Activated CD4-positive, alpha-beta T cell treated with anti-CD3 and anti-CD28 coated beads, Interleukin-2, amount 10 ng/mL, durations not matched to agents 7 days and 5 days (primary cell): ENCODE measurements at places on chromosomes 5 and 9.
A peak's percentile ranks its signal among the peaks of the same experiment; 100 is the strongest.

GRCh38 chr5:73442231-73442811, 6.3 kb downstream of the FOXD1 start:
- DNase-seq = no peak

- no peak for DNase-seq
Observed at GRCh38 chr5:140628711-140629110, 4.3 kb downstream of the CD14 start.

GRCh38 chr9:5492965-5493678, 17.2 kb upstream of the PDCD1LG2 start:
- DNase-seq = no peak

DNA sequence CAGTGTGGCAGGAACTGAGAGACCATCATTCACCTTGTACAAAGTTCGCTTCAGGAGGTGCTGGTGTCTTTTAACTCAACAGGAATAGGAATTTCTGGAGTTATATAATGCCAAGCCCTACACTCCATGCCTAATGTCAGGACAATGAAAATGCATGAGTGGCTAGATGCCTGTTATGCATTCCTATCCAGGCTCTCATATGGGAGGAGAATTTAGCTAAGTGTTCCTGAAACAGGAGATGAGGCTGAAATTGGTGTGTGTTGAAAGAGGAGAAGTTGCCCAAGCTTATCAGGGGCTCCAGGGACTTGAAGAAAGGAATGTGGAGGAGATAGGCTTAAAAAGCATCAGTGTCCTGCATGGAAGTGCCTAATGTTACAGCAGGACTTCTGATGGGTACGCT, 26.8 kb upstream of the PRUNE2 start:
- DNase-seq = no peak

DNA sequence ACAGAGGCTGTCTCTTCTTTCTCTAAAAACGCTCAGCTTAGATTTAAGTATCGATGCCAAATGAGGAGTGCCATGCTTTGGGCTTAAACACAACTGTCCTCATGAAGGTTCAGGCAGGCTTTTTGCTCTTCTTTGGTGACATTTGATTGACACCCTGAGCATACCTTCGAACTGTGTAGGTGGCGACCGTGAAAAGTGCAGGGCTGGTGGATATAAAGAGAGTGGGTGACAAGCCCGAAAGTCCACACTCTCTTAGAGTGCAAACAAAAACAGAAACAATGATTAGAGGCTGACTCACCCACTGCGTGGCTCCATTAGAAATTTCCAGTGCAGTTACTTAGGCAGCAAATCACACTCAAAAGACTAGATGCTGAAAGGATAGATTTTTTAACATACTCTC, 141.7 kb downstream of the SYK start:
- DNase-seq = no peak

GRCh38 chr5:133814152-133814551, 154.3 kb downstream of the C5orf15 start:
- DNase-seq = no peak

GRCh38 chr5:150215979-150216944, 26.4 kb downstream of the SLC6A7 start:
- no peak for DNase-seq

- no peak for DNase-seq
Observed at GRCh38 chr5:169450464-169450863, 133.1 kb upstream of the SPDL1 start.

DNA sequence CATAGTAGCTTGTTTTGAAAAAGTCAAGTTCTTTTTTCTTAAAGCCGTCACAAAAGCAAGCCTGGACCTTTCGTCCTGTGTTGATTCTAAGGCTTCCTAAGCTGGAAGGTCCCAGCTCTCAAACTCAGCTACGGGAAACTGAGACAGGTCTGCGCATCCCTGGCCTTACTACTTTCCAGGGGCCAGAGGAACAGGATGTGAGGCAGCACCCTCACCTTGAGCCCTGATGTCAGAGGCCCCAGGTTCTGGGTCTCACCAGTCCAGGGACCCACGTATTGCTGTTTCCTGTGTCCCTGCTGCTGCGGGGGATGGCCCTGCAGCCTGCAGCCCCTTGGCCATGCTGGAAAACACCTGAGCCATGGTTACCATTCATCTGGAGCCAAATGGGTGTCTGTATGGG, 123.9 kb downstream of the COL23A1 start:
- DNase-seq = no peak

GRCh38 chr5:107247427-107247826, 423.3 kb downstream of the EFNA5 start:
- DNase-seq = no peak

- no peak for DNase-seq
Observed at GRCh38 chr9:34592895-34593601, 3.5 kb upstream of the CNTFR start.

- no peak for DNase-seq
Observed at GRCh38 chr5:175743676-175744210, 85.9 kb downstream of the HRH2 start.

DNA sequence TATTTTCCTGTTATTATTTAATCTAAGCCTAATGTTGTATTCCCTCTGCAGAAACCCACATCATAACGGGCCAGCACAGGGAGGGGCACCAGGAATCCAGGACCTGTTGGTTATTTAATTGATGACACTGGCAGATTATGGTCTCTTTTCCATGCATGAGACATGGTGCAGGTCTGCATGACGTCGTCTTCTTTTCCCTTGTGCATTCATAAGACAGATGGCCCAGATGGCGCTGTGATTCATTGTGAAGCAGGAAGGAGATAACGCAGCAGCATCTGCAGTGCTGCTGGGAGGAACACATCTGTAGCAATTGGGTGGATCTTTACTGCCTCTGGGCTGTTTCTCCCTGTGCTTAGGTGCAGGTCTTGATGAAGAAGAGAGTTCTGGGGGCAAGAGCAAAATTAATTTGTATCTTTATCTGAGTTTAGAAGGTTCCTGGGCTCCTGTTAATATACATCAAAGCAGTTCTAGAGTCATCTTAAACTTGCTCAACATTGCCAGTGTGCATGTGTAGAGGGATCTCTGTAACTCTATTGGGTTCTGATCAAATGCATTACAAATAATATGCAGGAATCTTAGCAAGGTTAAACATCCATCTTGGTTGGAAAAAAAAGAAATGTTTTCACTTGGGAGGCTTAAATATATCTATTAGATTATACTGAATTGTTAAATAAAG, 176.1 kb downstream of the PCSK1 start:
- no peak for DNase-seq

DNA sequence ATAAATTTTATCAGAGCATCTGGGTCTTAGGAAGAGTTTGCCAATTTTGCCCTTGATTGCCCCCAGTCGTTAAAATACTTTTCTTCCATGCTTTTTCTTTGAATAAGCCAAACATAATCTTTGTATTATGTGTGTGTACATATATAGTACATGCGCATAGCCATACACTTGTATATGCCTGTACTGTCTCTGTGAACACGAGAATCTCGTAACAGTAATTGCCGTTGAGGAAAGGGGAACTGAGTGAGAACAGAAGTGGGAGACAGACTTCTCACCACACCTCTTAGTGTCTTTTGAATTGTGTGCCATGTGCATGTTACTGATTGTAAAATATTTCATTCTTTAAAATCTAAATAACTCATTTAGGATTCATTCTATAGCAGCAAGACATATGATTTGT, 79.6 kb upstream of the GRHPR start:
- no peak for DNase-seq

GRCh38 chr5:144135113-144135762, 35.2 kb downstream of the YIPF5 start:
- DNase-seq = no peak

GRCh38 chr9:79687131-79687447, 115.3 kb downstream of the TLE4 start:
- peak; percentile 60 for DNase-seq

DNA sequence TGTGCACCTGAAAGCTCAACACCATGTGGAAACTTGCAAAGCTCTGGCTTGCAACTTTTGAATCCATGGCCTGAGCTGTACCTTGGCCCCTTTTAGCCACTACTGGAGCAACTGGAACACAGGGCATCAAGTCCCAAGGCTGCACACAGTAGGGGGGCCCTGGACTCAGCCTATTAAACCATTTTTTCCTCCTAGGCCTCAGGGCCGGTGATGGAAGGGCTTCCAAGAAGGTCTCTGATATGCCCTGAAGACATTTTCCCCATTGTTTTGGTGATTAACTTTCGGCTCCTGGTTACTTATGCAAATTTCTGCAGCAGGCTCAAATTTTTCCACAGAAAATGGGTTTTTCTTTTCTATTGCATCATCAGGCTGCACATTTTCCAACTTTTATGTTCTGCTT, 22.7 kb upstream of the PRLR start:
- DNase-seq = no peak

DNA sequence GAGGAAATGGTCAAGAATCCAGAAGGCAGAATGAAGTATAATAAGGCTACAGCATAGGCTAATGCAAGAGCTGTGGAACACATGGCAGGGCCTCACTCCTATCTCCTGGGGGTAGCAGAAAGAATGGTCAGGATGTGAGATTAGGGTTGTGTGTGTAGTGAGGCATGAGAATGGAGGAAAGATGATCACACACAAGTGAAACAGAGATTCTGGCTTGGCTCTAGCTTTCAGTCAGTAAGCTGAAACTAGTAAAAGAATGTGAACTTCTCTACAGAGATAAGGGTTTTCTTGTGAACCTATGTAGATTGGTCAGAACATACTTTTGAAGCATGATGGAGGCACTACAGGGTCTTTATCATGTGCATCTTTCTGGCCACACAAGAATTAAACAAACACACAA, 298.8 kb downstream of the ASTN2 start:
- no peak for DNase-seq

DNA sequence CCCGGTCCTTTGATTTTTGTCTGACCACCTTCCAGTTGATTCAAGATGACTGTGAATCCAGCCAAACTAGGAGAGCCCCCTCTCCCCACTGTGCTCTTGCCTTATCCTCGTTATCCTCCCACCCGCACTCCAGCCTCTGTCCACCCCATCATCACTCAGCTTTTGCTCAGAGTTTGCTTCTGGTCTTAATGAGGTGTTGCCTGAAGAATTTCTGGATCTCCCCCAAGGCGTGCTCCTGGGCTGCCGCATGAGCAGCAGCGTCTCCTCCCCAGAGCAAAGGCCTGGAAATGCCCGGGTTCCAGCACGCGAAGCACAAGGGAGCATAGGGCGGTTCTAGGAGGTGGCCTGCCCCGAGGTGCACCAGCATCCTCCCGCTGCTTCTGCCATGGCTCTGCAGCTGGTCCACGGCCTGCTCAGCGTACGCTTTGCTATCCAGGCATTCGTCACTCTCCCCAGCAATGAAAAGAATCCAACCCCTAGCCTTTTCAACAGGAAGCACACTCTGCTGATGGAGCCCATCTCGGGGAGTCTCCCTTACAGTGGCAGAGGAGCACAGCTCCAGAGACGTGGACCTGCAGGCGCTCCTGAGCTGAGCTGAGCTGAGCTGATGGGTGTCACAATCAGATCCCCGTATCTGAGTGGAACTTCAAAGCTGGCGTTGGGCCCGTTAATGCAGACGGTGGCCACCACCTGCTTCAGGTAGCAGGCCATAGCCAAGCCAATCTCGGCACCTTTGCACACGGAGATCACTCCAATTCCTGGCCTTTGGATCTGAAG, 50.7 kb downstream of the BAAT start:
- no peak for DNase-seq

DNA sequence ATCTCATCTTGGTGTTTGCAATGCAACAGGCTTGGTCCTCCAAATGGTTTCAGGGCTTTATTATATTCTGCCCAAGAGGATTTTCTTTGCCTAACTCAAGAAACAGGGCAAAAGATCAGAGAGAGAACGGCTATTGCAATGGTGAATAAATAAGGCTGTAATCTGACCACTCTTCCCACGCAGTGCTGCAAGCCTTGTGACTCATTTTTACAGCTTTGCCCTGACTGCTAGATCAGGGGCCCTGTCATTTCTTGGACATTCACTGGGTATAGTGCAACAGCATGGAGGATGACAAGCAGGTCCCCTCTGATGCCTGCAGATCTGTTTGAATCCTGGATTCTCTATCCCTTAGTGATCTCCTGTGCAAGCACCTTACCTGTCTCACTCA, 459.1 kb downstream of the EBF1 start:
- DNase-seq = no peak

GRCh38 chr9:129232839-129233591, 55.0 kb upstream of the IER5L start:
- DNase-seq = no peak

DNA sequence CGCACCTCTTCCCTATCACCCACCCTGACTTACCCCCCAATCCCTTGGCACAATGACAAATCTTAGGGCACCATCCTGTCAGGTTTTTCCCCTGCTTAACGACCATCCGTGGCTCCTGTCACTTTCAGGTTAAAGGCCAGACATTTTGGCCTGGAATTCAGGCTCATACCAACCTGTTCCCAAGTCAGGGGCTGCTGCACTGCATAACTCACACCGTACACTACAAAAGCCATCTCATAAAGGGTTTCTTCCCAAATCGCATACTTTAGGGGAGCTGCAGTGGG, 7.5 kb upstream of the AKNA start:
- no peak for DNase-seq

GRCh38 chr5:148962761-148963324, 100.0 kb downstream of the SH3TC2 start:
- DNase-seq = no peak

- DNase-seq = no peak
Observed at GRCh38 chr5:175340180-175340579, 103.8 kb downstream of the DRD1 start.

GRCh38 chr5:36200513-36200912, 41.2 kb downstream of the NADK2 start:
- no peak for DNase-seq

DNA sequence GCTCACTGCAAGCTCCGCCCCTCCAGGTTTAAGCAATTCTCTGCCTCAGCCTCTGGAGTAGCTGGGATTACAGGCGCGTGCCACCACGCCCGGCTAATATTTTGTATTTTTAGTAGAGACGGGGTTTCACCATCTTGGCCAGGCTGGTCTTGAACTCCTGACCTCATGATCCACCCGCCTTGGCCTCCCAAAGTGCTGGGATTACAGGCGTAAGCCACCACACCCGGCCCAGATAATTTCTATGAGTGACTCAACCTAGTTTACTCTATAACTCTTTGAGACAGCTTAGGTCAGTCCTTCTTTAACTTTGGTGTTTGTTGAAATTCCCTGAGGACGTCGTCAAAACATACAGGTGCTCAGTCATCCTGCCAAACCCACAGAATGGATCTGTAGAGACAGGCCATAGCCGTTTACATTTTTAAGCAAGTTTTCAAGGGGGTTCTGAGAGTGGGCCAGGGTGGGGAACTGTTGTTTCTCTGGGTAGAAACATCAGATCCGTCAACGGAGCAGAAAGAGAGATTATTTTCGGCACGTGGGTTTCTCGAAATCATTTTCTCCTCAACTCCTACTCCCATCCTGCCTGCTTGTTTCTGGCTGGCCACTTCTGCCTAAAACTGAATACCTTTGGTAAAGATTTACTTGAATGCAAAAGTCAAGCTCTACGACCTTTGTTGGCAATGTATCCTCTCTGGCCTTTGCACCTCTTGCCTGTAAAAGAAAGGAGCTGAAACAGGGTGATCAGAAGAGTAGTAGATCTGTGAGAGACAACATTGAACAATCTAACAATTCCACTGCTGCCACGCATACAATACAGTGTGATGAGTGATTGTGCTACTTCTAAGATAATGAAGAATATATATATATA, 6.0 kb upstream of the BOD1 start:
- DNase-seq = no peak

- no peak for DNase-seq
Observed at GRCh38 chr9:27548055-27548741, 18.6 kb upstream of the MOB3B start.
